ENCODE measurements at places on chromosomes 1 and 21.

DNA sequence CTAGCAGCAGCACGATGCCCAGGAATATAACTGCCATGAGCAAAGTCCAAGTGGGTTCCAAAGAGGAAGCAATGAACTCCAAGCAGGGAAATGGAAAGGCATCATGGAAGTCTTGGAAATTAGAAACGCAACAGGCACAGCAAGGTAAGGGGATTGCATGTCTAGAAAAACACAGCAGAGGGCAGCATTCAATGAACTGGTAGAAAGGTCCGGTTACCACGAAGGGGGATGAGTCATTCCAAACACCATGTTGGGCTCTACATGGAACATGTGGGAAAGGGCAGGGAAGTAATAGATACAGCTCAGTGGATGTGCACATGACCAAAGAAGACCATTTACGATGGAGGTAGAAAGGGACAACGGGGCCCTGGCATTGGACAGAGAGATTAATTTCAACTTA lies 36.4 kb downstream of the RXRG start:
- DNase-seq, result no peak

DNA sequence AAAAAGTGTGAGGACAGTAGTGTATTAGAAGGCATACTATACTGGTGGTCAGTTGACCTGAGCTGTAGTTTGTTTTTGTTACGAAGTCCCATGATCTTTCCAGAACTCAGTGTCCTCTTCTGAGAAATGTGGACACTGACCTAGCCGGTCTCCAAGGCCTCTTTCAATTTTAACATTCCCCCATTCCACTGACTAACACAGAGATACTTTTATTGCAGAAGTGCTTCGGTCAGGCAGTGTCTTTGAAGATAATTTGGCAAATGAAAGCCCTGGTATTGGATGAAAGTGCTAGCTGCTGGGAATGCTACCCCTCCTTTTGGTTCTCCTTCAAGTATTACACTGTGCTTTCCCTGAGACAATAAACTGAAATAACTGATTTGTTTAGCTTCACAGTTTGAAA lies 89.4 kb downstream of the LMO4 start:
- DNase-seq, result no peak

- no peak for DNase-seq
Observed at GRCh38 chr1:58774027-58774426, 9.8 kb downstream of the JUN start.

DNA sequence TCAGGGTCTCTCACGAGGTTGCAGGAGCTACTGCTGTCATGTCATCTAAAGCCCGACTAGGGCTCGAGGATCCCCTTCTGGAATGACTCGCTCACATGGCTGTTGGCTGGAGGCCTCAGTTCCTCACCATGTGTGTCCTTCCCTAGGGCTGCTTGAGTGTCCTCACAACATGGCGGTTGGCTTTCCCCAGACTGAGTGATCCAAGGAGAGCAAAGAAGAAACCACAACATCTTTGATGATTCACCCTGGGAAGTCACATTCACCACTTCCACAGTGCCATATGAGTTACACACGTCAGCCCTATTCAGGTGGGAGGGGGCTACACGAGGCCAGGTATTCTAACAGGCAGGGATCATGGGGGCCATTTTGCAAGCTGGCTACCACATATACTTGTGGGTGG lies 64.9 kb downstream of the FHAD1 start:
- no peak for DNase-seq

GRCh38 chr1:98264727-98265126 lies 343.9 kb upstream of the DPYD start:
- no peak for DNase-seq

DNA sequence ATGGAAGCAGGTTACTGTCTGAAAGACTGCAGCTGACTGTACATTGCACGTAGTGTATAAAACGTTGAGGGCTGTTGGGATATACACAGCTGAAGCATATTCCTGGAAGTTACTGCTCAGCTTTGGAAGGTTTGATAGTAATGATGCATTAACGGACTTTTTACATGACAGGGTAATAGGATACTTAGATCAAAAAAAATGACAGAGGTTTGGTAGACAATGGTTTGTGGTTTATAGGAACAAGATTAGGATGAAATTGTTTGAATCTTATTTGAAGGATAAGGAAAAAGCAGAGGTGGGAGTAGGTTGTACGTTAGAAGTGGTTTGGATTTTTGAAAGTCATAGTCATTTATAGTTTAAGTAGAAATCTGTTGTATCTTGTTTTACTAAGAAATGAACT lies 33.0 kb downstream of the ADGRL2 start:
- DNase-seq, result no peak

DNA sequence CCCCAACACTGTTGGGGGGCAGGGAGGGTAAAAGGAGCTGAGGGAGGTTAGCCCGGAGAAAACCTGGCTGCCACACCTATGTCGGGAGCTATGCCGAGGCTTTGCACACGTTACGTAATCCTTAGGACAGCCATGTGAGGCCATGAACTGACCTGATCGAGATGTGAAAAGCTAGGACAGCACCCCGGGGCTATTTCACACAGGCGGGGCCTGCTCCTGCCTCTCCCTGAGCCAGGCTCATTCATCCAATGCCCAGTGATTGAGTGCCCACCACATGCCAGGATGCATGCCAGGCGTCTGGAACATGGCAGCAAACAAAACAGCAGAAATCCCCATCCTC lies 30.2 kb downstream of the LDLRAP1 start:
- no peak for DNase-seq

GRCh38 chr21:25176637-25177412 lies 430.5 kb downstream of the MRPL39 start:
- no peak for DNase-seq

DNA sequence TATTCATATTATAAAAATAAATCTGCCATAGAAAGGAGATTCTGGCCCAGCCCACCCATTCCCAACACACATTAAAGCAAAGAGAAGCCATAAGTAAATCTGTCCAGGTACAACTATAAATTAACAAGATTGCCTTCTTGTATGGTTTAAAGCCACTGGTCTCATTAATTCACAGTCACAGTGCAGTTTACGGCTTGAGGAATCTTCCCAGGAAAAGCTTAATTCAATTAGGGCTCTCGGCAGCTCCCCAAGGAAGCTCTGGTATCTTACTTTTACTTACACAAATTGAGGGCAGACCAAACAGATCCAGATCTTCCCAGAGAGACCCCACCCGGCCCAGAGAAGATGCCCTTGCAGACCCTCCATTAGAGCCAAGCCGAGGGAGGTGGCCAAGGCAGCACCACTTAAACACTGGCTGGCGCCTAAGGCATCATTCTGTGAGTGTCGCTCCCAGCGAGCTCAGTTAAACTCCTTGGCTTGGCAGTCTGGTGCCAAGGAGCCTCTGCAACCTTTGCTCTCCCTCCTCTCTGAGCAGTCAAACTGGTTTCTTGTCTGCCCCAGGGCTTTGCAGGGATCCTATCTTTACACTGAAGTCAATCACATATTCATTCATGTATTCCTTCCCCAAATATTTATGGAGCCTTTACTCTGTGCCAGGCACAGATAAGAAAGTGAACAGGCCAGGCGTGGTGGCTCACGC lies 10.7 kb downstream of the SLC9A1 start:
- DNase-seq, result no peak

DNA sequence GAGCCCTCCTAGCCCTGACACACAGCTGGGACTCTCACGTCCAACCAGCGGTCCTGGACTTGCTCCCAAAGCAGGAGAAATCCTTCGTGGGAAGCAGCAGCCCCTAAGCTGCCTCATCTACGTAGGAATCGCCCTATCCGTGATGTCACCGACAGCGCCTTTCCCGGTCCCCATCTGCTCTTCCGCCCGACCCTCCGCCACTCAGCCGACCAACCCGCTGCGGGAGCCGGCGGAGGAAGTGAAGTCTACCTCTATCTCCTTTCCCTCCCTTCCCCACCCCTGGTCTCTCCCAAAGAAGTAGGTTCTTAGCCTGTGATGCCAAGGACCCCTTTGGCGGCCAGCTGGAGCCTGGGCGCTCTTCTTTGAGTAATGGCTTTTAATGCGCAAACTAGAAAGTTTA lies 272.1 kb downstream of the FAM72C start:
- no peak for DNase-seq

DNA sequence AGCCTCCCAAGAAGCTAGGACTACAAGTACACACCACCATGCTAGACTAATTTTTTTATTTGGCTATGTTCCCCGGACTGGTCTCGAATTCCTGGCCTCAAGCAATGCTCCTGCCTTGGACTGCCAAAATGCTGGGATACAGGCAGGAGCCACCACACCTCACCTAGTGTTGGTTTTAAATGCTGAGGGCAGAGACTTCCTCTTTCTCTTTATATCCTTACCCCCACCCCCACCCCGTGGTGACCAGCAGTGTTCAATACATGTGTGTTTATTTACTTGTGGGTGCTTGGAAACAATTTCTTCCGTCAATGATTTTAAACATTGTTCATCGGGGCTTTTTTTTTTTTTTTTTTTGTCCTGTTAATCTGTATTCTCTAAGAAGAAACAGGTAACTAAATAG lies 158.9 kb downstream of the ZBTB18 start:
- DNase-seq, result no peak

- DNase-seq, result no peak
Observed at GRCh38 chr1:31502253-31502652, 74.1 kb upstream of the TINAGL1 start.

DNA sequence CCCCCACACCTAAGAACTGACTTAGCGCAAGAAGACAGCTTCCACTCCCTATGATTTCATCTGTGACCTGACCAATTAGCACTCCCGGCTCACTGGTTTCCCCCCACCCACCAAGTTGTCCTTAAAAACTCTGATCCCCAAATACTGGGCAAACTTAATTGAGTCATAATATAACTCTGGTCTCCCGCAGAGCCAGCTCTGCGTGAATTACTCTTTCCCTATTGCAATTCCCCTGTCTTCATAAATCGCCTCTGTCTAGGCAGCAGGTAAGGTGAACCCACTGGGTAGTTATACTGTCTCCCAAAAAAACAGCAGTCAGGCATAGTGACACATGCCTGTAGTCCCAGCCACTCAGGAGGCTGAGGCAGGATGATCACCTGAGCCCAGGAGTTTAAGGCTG lies 36.9 kb downstream of the ZBTB8OS start:
- DNase-seq, result no peak

GRCh38 chr1:67434491-67434890 lies 4.3 kb upstream of the SERBP1 start:
- no peak for DNase-seq

DNA sequence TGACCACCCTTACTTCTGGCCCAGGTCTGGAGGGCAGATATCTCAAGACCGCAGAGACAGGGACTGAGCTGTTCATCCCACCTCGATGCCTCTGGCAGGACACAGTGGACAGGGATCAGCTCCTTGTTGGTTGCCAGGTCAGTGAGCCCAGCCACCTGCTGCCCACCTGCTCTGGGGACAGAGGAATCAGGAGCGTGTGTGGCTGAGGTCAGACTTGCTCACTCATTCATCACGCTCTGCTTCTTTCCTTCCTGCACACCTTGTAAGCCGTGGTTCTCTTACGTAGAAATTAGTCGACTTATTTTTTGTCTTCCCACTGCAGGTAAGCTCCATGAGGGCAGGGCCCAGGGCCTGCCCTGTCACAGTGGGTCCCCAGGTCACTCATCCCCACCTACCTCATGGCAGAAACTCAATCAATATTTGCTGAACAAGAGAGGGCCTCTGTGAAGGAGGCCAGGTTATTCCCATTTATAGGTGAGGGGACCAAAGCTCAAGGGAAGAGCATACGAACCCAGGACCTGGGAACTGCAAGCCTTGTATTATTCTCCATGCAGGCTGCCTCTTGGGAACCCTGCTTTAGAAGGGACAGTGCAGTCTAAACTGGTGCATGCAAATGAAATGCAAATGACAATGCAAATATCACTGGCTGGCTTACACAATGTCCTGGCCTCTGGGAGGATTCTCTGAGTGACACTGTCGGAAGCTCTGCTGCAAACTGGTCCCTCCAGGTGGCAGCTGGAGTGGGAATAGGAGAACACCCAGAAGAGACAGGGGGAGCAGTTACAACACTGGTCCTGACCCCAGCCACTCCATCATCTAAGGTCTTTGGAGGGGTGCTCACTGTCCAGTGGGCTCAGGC lies 58.4 kb upstream of the PAX7 start:
- DNase-seq, result no peak

DNA sequence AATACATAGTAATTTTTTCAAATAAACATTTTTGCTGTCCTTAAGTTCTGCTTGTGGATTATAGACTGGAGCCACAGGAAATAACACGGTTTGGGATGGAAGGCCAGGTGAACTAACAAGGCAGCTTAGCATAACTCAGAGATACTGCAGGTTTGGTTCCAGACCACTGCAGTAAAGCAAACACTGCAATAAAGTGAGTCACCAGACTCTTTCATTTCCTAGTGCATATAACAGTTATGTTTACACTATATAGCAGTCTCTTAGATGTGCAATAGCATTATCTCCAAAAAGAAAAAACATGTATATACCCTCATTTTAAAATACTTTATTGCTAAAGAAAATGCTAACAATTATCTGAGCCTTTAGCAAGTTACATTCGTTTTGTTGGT lies 22.0 kb downstream of the LRRC42 start:
- no peak for DNase-seq

- DNase-seq, result no peak
Observed at GRCh38 chr1:155967341-155968050, 10.9 kb downstream of the ARHGEF2 start.

DNA sequence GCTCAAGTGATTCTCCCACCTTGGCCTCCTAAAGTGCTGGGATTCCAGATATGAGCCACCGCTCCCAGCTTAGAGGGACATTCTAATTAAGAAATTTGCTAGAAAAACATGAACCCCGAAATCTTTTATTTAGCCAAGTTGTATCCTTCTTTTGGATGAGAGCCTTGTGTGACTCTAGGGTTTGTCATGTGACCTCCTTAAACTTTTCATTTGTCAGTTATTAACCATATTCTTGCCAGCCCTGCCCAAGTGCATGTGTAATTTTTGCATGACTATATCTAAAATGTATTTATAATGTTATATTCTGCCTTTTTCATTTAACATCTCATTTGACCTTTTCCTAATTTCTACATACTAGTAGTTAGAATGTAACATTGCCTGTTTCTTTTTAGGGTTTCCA lies 1.9 kb downstream of the UTP25 start:
- no peak for DNase-seq

DNA sequence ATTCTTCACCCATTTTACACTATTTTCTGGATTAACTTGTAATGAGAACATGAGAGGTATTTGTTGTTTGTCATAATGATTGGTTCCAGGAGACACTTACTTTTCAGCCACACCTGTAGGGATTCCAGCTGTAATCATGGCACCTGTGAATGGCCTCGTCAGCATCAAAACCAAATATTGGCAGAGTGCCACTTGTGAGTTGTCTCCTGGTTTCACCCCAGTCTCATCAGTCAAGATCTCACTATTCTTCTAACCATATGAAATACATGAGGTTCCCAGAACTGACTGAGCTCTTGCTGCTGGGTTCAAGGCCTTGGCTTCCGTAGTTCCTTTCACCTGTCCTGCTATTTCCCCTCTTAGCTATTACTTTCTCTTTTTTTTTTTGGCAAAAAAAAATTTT lies 246.6 kb upstream of the ADGRL2 start:
- no peak for DNase-seq

Data from SW 1271 (cell line).